ENCODE measurements at places on chromosomes 1 and 21.
A peak's percentile ranks its signal among the peaks of the same experiment; 100 is the strongest.

GRCh38 chr1:2554621-2555387 is 1.4 kb upstream of the TNFRSF14 start:
- DNase-seq, result peak; percentile 27

GRCh38 chr1:58818075-58818474 is 34.2 kb upstream of the JUN start:
- no peak for DNase-seq

DNA sequence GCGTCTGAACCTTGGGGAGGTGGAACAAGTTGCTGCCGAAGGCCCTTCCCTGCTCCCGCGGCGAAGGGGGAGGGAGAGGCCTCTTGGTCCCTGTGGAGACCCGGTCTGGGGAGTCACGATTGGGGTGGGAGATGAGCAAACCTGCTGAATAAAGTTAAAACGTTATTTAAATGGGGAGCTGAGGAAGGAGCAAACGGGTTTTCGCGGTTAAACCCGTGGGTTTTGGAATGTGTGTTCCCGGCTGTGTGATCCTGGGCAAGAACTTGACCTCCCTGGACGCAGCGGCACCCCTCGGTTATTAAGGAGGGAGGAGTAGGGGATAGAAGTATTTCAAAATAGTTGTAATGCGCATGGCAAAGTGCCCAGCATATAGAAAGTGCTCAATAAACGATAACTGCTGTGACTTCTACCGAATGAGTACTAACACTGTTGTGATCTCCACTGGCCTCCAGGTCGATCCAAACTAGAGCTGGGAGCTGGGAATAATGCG is 3.4 kb downstream of the FAM110D start:
- no peak for DNase-seq

DNA sequence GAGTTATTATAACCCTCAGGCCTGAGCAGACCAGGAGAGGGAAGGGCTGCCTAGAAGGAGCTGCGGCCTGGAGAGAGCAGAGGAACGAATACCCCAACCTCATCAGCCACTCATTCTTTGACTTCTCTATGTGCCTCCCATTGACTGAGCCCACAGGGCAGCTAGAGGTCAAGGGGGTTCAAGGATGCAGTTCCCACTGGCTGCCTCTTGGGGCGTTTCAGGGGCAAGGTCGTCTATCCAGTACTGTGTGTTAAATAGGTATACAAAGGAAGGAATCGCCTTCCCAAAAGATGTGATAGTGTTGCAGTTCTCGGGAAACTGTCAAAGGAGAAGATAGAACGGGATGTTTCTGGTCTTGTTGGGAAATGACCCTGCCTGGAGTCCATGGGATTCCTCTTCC is 250.6 kb downstream of the PRDM2 start:
- no peak for DNase-seq

DNA sequence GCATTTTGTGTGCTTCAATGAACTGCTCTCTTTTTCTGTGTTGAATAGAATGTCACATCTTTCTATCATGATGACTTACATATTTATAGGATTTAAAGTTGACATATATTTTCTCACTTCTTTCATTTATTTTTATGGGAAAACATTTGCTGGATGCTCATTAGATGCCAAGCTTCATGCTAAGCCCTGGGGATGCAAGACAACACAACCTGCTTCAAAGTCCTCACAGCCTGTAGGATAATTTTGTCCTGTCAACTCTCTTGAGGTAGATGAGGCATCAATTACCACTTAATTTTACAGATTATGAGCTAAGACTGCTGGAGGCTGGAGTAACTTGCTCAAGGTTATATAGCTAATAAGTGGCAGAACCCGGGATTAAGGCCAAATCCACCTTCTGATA is 264.3 kb downstream of the GRIK1 start:
- DNase-seq, result no peak

DNA sequence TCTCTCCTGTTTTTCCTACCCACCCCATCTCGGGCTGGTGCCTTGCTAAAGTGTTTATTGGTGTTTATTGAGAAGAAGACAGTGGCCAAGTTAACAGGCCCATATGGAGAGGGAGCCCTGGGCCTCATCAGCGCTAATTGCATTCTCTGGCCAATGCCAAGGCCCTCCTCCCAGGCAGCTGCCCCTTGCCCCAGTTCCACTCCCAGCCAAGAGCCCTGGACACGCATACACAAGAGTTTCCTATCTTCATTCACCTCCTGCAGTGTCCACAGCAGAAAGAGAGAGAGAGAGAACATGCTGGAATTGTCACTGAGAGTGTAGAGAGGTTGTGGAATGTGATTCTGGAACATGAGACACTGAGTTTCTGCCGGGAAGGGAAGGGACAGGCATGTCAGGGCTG is 25.4 kb upstream of the VWA5B1 start:
- no peak for DNase-seq

DNA sequence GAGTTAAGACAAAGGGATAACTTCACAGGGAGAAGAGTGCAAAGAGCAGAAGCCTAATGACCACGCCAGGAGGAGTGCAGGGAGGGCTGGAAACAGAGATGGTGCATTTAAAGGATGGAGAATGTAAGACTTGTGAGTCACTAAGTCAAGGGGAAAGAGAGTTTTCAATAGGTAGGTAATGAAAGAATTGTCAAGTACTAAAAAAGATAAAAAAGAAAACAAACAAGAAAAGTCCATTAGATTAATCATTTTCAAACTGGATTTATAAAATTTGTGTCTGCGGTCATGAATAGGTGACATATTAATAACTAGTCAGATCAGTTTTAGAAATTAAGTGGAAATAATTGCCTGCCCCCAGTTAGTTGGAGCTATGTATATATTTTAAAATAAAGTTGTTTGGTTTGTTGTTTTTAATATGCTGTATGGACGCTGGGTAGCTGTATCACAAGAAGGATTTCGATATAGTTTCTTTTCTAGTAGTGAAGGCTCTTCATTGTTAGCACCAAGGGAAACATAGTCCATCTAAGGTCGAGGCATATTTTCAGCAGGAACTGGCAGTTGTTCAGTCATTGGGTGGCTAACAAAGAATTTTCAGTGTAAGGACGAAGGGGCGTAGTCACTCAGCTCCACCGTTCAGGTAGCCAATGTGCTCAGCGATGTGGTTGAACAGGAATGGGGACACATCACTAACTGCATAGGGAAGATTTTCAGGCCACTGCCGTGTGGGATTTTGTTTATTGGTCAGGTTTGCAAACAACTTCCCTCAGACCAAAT is 203.0 kb downstream of the TGFB2 start:
- no peak for DNase-seq

- DNase-seq, result peak; percentile 56
These were observed 11.2 kb downstream of the CD84 start for GRCh38 chr1:160567858-160568682.

GRCh38 chr1:68210027-68210426 is 22.3 kb downstream of the WLS start:
- no peak for DNase-seq

DNA sequence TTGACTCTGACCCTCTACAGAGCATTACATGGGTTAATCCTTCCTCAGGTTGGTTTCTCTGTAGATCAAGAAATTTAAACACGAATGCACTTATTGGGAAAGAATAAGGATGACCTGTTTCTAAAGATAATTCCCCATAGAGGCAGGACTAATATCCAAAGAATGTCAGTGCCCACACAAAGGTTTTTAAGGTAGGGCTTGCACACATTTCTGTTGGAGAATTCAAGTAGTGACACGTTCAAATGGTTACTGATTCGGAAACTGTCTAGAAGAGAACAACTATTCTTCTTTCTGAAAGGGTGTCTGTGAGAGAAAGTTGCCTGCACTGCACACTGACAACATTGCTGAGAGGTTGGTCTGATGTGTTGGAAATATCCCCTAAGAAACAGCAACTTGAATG is 167.3 kb downstream of the ZNF326 start:
- DNase-seq, result no peak

GRCh38 chr1:197799271-197799670 is 24.0 kb upstream of the DENND1B start:
- no peak for DNase-seq

DNA sequence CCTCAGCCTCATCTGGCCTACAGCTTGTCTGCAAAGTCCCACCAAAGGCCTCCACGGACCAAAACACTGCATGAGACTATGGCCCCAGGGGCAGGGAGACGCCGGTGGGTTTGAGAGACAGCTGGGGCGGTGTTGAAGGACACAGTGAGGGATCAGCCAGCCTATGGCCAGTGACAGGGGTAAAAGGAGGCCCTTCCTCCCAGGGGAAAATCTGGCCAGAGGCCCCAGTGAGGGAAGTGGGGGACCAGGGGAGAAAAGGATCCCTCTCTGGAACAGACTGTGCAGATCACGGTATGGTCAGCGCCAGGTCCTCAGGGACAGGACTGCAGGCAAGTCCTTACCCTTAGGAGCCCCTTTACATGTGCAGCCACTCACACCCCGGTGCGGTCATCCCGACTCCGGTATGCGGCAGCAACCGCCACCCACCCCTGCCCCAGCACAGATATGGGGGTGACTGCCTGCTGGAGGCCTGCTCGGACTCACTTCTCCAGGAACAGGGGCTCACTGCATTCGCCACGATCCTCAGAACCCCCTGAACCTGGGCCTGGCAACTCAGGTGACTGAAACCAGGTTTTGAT is 1.3 kb downstream of the CERS2 start:
- DNase-seq, result no peak

- peak; percentile 37 for DNase-seq
These were observed 3.1 kb downstream of the SMIM1 start for GRCh38 chr1:3775490-3776230.

- DNase-seq, result no peak
These were observed 86.1 kb upstream of the S1PR1 start for GRCh38 chr1:101150670-101151069.

GRCh38 chr1:183239793-183240525 is 53.9 kb downstream of the LAMC2 start:
- no peak for DNase-seq

GRCh38 chr1:201628490-201628889 is 89.6 kb downstream of the NAV1 start:
- DNase-seq, result no peak

GRCh38 chr1:47722101-47722500 is 275.1 kb downstream of the TRABD2B start:
- no peak for DNase-seq

GRCh38 chr1:15384301-15384901 is 25.3 kb upstream of the EFHD2 start:
- DNase-seq, result no peak

- DNase-seq, result no peak
These were observed 11.5 kb downstream of the MORN1 start for GRCh38 chr1:2379733-2380404.

GRCh38 chr1:208047975-208048374 is 137.1 kb upstream of the CD34 start:
- no peak for DNase-seq
